ENCODE measurements at places on chromosomes 12 and 14.

GRCh38 chr14:88166616-88167015, 156.5 kb downstream of the KCNK10 start:
- DNase-seq = no peak

DNA sequence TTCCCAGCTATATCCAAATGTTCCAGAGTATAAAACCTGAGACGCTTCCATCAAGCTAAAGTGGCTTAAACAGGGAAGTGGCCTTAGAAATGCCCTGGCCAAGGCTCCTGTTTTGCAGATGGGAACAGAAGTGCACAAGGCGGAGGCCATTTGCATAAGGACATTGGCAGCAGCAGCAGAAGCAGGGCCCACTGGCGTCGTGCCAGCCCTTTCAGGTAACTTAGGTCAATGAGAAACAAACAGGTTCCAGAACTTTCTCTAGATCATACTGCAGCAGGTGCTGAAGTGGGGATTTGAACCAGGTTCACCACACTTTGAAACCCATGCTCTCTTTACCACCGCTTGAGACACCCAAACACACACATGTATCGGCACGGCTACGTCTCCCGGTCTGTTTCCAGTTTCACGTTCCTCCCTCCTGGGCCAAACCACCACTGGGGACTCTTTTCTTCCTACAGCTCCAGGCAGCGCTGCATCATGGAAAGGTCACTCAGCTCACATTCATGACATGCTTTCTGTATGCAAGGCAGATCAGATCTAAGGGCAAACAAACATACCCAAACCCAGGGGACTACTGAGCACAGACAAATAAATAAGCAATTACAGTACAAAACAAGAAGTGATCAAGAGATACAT, 46.0 kb upstream of the PLEKHG6 start:
- no peak for DNase-seq

- no peak for DNase-seq
Observed at GRCh38 chr14:67172056-67172455, 17.2 kb upstream of the GARIN2 start.

GRCh38 chr12:15268927-15269552, 47.8 kb upstream of the RERG start:
- no peak for DNase-seq

DNA sequence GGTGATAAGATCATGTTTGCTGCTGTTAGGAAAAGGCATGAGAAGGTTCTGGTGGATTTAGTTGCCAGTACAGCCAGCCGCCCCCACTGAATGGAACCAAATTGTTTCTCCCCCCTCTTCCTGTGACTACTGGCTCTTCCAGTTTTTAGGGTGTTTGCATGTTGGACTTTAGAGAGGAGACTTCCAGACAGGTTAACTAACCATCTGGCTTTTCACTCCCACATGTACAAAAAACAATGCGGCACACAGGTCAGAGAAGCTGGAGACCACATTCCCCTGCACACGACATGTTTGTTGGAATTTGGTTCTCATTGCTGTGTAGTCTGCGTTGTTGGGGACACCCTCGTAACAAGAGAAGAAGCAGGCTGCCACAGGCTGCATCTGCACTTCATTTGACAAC, 103.9 kb upstream of the TMEM132C start:
- DNase-seq = no peak
